ENCODE measurements at places on chromosomes 6 and 20.

GRCh38 chr6:43636308-43636659 is 644 bp downstream of the MAD2L1BP start:
- DNase-seq: no peak

DNA sequence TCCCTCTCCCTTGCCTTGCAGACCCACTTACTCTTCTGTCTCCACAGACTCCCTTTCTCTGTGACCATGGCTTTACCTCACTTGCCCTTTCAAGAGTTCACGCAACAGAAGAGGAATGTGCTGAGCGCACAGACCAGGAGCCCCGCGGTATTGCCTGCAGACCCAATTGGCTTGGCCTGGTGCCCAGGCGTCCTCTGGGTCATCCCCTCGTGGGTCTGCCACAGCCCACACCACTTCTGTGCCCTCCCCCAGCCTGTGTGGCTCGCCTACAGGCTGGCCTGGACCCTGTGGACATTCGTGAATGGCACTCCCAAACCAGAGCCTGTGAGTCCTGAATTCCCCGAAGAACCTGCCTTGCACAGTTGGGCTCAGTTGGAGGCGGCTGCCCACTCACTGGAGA is 15.3 kb upstream of the NINL start:
- DNase-seq: no peak

DNA sequence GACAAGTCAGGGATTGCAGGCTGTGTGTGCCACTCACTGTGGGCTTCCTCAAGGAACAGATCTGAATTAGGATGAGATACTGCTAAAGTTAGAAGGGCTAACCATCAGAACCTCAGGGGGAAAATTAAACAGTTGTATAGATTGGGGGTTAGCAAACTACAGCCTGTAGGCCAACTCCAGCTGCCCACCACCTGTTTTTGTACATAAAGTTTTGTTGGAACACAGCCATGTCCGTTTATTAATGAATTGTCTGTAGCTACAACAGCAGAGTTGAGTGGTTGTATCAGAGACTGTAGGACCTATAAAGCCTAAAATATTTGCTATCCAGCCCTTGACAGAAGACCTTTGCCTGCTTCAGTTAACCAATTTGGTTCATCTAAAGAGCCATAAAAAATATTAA is 127.2 kb upstream of the ECI2 start:
- peak; percentile 29 for DNase-seq

- no peak for DNase-seq
Observed at GRCh38 chr6:37483252-37483901, 16.3 kb downstream of the CCDC167 start.

- DNase-seq: no peak
Observed at GRCh38 chr6:149362289-149362688, 37.8 kb upstream of the SUMO4 start.

DNA sequence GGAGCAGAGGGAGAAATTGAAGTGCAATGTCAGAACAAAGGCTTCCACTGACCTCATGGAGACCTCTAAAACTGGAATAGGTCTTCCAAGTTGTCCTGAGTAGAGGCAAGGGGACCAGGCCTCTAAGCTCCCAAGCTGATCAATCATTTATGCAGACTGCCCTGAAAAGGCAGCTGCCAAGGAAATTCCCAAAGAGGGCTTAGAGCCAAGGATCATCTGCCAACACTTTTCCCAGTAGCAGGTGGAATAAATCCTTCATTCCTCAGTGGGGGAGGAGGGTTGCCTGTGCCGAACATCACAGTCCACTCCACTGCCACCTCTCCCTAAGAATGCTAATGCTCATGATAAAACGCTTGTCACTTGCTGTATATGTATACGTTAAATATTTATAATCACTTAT is 29.3 kb upstream of the RALY start:
- no peak for DNase-seq

- DNase-seq: peak; percentile 10
Observed at GRCh38 chr6:111175109-111175508, 87.8 kb downstream of the SLC16A10 start.

DNA sequence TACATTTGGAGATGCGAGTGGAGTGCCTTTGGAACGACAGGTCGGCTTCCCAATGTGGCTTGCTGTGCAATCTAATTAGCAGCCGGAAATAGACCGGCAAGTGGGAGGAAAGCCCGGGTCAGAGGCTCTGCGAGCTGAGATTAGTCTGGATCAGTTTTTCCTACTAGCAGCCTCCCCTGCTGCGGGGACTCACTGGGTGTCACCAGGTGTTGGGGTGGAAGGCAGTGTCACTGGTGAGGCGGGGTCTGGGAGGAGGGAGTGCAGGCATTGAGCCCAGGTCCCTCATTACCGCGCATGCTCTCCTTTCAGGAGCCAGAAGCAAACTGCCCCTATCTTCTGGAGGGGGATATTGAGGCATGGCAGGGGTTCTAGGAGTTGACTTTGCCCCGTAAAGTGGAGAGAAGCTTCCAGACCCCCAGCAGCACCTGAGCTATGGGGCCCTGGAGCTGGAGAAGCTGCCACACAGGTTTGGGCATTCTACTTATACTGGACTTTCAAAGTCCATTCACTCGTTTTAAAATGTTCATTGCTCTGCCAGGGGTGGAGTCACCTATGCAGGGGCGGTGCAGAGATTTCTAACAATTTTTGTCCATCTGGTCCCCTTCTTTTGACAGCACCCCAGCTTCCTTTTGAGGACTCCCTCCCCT is 11.0 kb downstream of the SULF2 start:
- no peak for DNase-seq

DNA sequence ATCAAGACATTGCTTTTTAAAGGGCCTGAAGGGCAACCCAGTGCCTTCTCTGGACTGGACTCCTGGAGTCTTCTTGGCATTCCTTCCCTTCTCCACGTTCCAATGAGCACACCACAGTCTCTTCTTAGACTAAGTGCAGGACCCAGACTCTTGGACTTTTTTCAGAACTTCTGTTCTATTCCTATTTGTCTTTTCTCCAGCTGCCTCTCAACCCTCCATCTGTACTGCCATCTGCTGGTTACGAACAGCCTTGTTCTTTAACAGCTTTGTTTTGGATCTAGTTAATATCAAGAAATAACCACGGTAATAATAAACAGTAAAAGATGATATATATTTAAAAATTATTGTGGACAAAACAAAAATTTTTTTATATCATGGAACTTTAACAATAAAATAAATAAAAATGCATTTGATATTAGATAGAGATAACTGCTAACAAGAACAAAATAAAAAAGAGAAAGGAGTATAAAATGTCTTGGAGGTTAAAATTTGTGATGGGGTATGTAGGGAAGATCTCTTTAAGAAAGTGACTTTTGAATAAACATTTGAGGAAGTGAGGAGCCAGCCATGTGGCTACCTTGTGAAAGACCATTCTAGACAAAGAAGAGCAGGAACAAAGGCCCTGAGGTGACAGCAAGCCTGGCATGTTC is 105.1 kb upstream of the HCRTR2 start:
- DNase-seq: peak; percentile 26

GRCh38 chr6:156794546-156795354 is 17.6 kb downstream of the ARID1B start:
- DNase-seq: no peak

DNA sequence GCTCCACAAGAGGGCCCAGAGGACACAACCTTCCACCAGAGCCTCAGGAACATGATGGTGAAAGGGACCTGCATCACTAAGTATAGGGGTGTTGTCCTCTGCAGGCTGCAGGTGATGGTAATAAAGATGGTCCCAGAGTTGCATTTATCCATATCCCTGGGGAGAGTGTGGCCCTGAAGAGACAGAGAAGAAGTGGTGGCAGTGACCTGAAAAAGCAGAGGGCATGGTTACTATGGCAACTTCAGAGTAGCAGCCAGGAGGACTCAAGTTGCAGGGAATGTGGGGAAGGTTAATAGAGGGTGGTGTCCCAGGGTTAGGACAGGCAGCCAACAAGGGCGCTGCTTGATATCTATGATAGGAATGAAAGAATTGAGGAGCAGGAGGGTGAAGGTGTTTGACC is 57.1 kb downstream of the HLA-A start:
- DNase-seq: no peak
